Fibroblast of the aortic adventitia (primary cell): ENCODE measurements at places on chromosomes 3 and 15. TPM values are rescaled to one million over a fixed set of nuclear protein-coding genes. Genes with fewer than 3 reads are reported as not detected.

GRCh38 chr3:149443545-149443912, 31.0 kb upstream of the TM4SF4 start:
- no peak for DNase-seq

DNA sequence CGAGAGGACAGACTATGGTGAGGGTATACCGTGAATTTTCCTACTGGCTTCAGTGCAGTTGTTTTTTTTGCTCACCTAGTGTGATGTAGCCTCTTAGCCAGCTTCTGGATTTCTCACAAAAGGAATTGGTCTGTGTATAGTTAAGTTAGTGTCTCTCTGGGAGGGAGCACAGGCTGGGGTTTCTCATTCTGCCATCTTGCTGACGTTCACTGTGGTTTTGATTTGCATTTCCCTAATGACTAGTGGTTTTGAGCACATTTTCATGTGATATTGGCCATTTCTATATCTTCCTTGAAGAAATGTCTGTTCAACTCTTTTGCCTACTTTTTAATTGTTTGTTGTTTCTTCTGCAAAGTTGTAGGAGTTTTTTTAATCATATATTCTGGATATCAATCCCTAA, 2.2 kb upstream of the CD86 start:
- no peak for DNase-seq

ST6GAL1 gene
- total RNA-seq = 3.3 and 10.5 TPM in 2 replicates

GOLGA8G gene
- total RNA-seq = not detected in 2 replicates

EOMES gene
- total RNA-seq = 0.18 TPM in 1 of 2 replicates, not detected in the other

DNA sequence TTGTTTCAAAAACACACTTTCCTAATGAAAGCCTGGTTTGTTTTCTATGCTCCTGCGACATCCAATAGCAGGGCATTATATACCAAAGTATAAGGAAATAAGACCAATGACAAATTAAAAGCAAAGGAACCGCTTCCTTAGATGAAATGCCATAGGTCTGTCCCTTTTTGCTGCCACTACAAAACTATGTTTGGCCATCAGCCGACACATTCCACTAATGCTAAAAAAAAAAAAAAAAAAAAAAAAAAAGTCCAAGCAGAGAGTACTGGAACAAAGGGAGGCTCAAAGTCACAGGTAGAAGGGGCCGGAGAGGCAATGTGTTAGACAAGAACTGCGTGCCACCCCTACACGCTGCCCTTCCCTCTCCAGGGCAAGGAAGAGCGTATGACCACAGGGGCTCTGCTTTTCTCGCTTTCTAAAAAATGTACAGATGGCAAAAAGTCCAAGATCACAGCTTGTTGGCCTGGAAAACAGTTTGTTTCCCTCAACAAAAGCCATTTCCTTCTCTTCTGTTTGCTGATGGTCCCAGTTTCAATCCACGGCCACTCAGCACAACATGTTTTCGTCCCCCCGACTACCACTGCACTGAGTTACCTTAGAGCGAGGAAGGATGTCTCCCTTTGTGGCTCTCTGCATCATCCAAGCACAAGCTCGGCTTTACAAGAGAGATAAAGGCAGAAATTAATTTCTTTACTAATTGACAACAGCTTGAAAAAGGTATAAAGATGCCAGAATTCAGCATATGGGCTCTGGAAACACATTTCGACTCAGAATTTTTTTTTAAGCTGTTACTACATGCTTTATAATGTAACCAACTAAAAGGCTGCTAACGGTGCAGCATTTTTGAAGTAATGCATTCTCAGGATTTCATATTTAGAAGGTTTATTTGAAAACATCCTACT, 70.8 kb downstream of the ABTB1 start:
- DNase-seq = no peak

DNA sequence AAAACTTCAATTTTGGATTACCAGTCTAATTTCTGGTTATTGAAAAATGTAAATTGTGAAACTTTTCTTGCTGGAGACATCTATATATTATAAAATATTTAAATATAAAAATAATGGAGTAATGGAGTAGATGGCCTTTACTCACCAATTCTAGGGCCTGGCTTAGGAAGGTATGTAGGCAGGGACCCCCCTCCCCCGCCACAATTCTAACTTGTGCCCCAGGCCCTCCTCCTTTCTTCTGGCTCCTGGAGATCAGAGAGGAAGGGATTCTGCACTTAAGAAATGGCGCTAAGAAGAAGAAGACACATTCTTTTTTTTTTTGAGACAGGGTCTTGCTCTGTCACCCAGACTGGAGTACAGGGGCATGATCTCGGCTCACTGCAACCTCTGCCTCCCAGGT, 49.5 kb downstream of the CGNL1 start:
- no peak for DNase-seq

DNA sequence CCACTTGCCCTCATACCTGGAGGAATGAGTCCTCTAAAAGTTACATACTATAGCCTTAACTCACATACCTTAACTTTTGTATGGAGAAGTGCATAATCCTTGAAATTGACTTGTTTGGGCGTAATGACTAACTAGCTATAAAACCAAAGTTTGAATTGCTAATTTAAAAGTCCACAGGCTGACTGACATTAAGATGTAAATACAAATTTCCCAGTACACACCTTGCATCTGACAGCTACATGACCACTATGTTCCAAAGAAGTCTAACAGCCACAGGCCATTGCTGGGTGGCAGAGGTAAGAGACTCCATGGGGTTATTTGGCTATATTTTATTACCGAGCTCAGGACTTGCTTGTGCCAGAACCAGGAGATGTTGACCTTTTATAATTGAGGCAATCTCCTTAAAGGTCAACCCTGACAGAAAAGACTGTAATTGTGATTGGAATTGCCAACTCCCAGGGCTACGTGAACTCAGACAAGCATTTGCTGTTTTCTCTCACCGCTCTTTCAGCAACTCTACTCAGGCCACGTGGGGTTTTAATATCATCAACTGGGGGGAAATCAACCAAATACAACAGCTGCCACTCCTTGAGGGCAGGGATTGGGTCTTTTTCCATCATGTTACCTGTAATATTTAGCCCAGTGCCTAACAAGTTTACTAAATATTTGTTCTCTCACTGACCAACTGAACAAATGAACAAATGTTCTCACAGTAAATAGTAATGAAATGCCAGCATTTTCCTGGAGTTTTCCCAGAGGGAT, 139.9 kb downstream of the SEMA6D start:
- no peak for DNase-seq

GRCh38 chr3:177946497-177946896, 589.7 kb upstream of the KCNMB2 start:
- peak; percentile 55 for DNase-seq
